ENCODE measurements at places on chromosomes 6 and 20. TPM values are rescaled to one million over a fixed set of nuclear protein-coding genes. Genes with fewer than 3 reads are reported as not detected.

GRCh38 chr20:61837200-61837599, 228.5 kb downstream of the TAF4 start:
- DNase-seq: no peak

GRCh38 chr6:148548749-148549140, 198.1 kb upstream of the UST start:
- DNase-seq: no peak

GRCh38 chr6:109861946-109862345, 116.2 kb upstream of the GPR6 start:
- no peak for DNase-seq

- DNase-seq: no peak
Observed at GRCh38 chr20:49983123-49983847, 505 bp downstream of the SNAI1 start.

- DNase-seq: no peak
Observed at GRCh38 chr6:137269347-137269746, 50.2 kb upstream of the IFNGR1 start.

The PRL gene
- total RNA-seq: 0.23 TPM

The TMEM217 gene
- total RNA-seq: 2.0 TPM

The TTK gene
- 13.5 TPM for total RNA-seq

Data from mesothelial cell of epicardium (in vitro differentiated cells).